Astrocyte of the hippocampus (primary cell): ENCODE measurements at places on chromosomes 4 and X.

DNA sequence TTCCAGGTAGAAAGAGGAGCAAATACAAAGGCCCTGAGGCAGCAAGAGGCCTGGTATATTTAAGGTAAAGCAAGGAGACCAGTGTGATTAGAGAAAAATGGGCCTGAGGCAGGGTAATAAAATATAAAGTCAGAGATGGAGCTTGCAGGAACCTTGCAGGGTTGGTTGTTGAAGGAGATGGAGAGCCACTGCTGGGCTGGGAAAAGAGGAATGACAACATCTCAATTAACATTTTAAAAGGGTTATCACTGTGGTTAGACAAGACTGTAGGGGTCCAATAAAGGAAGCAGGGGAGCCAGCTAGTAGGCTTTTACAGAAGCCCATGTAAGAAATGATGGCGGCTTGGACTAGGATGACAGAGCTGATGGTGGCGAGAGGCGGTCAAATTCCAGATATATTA lies 205.5 kb upstream of the MBNL3 start:
- no peak for DNase-seq

GRCh38 chrX:10360116-10360515 lies 203.3 kb downstream of the CLCN4 start:
- peak; percentile 45 for DNase-seq

GRCh38 chr4:171880136-171880535 lies 66.9 kb downstream of the GALNTL6 start:
- peak; percentile 88 for DNase-seq

GRCh38 chrX:51395810-51396728 lies 63.4 kb downstream of the NUDT10 start:
- DNase-seq = peak; percentile 44

- DNase-seq = peak; percentile 61
Observed at GRCh38 chr4:68021185-68021584, 57.9 kb upstream of the TMPRSS11A start.

DNA sequence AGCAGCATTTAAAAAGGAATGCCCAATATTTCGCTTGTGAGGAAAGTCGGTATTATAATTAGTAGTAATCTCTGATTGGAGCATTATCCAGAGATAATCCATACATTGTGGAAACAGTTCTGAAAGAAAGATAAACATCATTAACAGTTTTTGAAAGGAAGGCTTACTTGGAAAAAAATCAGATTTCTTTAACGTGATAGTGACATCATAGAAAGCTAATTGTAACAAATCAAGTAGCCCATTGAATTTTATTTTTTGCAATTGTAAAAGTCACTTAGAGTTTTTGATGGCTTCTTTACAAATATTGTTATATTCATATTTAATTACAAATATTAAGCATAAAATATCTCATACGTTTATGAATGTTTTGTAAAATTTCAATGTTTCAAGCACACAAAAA lies 11.6 kb upstream of the NR3C2 start:
- DNase-seq = no peak

DNA sequence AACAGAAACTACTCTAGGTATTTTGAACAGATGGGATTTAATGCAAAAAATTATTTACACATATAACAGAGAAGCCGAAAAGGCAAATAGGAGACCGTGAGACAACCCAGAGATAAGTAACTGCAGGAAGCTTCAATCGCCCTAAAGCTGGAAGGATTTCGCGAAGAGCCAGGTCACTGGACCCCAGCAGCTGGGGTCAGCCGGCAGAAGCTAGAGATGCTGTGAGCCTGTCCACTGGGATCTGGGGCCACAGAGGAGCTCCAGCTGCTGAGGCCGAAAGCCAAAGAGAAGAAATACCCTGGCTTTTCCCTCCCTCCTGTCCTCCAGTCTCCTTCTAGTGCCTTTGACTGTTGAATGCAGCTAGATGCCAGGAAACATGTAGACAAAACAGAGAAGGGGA lies 192.8 kb upstream of the BCOR start:
- no peak for DNase-seq

GRCh38 chr4:72109959-72110497 lies 78.2 kb downstream of the NPFFR2 start:
- DNase-seq = no peak

DNA sequence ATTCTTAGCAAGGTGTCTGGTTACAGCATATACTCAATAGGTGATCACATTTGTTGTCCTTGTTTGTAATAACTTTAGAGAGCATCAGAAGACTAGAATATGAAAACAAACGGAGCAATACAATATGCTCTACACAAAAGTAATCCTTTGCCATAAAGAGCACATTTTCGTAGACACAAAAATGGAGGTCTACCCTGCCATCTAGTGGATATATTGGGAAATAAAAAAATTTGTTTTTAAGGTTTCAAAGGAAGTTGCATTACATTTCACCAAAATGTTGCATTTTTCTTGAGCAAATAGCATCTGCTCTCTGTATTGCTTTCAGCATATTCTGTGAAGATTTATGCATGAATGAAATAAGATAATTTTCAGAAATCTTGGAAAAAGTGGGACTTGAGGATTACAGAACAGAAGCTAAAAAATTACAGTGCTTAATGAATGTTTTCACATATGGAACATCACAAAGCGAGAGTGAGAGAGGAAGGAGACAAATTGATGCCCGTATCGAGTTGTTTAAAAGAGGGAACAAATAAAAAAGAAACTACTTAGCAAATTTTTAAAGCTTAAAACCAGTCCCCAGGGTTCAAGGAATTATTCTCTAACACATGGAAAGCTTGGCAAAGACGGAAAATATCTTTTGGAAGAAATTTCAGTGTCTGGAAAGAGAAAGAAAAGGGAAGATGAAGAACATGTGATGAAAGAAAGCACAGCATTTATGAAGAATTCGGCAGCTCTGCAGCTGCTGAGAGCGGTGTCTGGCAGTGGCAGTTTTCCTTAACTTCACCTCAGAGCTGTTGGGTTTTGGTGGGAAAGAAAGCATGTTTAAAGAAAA lies 390.1 kb downstream of the ANKRD50 start:
- peak; percentile 53 for DNase-seq

DNA sequence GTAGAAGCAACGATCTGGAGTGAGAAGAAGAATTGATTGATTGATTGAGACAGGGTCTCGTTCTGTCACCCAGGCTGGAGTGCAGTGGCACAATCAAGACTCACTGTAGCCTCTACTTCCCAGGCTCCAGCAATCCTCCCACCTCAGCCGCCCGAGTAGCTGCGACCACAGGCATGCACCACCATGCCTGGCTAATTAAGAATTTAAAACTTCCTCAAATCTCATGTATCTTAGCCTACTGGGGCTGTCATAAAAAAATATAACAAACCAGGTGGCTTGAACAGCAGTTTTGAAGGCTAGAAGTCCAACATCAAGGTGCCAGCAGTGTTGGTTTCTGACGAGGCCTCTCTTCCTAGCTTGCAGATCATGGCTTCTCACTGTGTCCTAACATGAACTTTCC lies 18.3 kb upstream of the TBC1D9 start:
- DNase-seq = no peak

GRCh38 chr4:138400543-138400942 lies 158.4 kb upstream of the SLC7A11 start:
- DNase-seq = no peak

- DNase-seq = no peak
Observed at GRCh38 chr4:7254736-7255487, 62.6 kb downstream of the SORCS2 start.

DNA sequence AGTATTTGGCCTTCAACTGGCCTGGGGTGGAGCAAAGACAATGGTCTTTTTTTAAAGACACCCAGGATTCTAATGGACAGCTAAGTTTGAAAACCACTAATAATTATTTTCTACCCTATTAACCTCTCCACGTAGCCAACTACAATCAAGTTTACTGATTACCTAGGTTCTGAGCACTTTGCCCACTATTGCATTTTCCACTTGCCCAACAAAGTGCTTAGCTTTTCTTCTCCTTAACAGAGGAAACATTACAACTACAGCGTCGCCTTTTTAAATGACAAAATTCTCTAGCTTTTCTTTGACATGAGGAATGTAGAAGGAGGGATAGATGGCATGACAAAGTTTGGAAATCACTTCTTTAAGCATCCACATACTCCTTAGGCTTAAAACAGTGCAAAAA lies 2.0 kb downstream of the CHIC2 start:
- DNase-seq = no peak

DNA sequence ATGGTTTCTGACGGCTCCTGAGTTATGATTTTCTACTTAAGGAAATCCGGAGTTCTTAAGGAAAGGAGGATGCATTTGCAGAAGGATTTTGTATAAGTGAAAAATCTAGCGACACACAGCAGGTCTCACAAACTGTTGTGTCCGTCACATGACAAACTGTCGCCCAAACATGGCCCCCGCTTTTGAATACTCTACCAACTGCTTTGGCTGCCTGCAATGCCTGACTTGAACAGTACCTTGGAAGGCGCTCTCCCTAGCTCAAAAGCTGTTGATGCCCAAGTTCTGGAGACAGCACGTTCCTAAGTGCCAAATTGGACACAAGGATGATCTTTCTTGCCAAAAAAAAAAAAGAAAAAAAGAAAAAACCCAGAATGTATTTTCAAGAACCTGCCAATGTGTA lies 103.2 kb downstream of the ENPP6 start:
- DNase-seq = no peak

GRCh38 chr4:11326021-11326420 lies 102.7 kb downstream of the HS3ST1 start:
- DNase-seq = no peak

GRCh38 chr4:67325791-67326190 lies 219.5 kb downstream of the CENPC start:
- no peak for DNase-seq

DNA sequence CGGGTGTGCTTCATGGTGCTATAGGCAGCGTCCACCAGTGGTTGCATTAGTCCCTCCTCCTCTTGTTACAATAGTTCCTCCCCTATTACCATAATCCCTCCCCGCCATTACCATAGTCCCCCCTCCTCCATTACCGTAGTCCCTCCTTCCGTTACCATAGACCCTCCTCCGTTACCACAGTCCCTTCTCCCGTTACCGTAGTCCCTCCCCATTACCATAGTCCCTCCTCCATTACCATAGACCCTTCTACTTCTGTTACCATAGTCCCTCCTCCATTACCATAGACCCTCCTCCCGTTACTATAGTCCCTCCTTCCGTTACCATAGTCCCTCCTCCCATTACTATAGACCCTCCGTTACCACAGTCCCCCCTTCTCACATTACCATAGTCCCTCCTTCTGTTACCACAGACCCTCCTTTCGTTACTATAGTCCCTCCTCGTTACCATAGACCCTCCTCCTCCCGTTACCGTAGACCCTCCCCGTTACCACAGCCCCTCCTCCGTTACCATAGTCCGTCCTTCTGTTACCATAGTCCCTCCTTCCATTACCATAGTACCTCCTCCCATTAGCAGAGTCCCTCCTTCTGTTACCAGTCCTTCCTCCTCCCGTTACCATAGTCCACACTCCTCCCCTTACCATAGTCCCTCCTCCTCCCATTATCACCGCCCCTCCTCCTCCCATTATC lies 129.6 kb downstream of the DHRSX start:
- DNase-seq = peak; percentile 15

- no peak for DNase-seq
Observed at GRCh38 chr4:168859888-168860694, 150.0 kb downstream of the CBR4 start.

- peak; percentile 3 for DNase-seq
Observed at GRCh38 chr4:5707778-5708448, 446 bp downstream of the EVC2 start.

DNA sequence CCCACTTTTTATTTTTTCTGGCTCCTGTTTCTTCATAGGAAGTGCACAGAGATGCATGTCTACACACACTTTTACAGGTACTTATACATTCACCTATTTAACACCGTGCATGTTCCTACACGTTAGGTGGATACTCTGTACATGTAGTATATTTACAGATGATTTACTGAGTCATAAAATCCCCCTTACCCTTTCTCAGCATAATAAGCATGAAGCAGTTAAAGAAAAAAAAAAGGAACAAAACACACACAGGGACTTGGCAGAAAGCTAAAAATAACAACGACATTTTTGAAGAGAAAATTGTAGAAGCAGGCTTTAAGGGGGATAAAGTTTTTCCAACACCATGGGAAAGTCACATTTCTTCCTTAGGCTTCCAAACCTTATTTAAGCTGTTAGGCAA lies 96.4 kb upstream of the IQCM start:
- DNase-seq = peak; percentile 60

DNA sequence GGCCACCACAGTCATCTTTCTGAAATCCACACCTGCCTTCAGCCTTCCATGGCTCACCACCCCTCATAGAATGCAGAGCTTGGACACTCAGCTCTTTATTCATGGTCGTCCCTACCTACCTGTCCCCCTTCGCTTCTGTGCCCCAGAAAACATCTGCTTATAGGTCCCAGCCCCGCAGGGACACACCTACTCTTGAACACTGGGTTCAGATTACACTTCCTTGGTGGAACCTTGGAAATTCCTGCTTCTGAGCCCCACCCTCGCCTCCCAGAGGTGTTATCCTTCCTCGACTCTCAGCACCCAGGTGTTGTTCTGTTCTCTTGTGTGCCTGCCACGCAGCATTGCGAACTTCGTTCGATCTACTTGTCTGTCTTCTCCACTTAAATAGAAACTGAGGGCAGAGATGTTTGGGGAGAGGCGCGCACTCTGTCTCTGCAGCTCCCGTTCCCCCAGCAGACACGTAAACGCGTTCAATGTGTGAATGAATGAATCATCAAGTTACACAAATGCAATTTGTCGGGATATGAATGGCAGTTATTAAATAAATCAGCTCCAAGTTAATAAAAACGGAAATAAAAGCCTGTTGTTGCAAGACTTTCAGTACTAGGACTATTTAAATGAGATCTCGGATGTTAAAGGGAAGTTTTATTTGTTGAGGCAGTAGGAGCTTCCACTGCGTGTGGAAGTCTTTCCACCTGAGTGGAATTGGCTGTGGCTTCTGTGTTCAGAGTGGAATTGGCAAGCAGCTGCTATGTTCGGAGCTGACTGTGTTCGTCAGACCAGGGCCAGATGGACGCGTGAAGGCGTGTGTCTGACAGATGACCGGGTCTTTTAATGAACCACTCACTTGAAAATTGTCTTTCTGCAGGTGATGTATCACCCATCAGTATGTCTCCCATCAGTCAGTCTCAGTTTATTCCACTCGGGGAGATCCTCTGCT lies 95.6 kb downstream of the STOX2 start:
- no peak for DNase-seq

DNA sequence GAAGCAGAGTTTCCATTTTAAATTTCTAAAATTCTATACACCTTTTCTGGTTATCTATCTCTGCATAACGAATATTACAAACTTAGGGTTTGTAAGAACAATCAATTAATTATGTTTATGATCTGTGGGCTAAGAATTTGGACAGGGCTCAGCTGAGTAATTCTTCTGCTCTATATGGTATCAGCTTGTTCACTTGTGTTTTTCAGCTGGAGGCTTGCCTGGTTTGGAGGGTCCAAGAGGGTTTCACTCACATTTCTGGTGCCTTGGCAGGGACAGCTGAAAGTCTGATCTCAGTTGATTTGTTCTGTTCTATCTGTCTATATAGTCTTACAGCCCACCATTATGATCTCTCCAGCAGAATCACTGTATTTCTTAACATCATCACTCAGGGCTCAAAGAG lies 57.8 kb upstream of the ADGRA3 start:
- no peak for DNase-seq

DNA sequence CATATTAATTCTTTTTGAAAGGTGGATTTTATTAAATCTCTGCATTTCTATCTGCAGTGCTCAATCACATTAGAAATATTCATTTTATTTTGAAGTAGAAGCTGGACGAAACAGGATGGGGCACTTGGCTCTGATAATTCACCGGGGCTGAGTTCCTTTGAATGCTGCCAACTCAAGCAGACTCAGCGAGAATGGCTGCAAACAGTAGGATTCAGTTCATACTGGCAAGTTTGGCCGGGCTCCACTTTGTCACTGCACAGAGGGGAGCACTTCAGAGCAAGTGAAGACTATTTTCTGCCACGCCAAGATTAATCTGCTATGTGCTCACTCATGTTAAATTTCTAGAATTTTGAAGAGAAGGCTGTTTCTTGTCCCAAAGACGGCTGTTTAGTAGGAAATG lies 30.7 kb upstream of the KLHL8 start:
- DNase-seq = peak; percentile 66
